Putamen (tissue), 1 donor: ENCODE measurements at places on chromosomes 7 and 10.

DNA sequence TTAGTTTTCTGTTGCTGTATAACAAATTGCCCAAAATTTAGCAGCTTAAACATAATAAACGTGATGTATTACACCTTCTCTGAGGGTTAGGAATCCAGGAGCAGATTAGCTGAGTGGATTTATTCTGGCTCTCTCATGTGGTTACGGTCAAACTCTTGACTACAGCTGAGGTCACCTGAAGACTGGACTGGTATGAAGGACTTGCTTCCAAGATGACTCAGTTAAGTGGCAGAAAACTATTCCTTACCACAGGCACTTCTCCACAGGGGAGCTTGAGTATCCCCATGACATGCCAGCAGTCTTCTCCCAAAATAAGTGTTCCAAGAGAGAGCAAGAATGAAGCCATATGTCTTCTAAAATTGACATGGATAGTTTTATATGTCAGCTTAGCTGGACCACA, 957.2 kb upstream of the GHITM start:
- no peak for DNase-seq

GRCh38 chr10:87636313-87636915, 23.3 kb upstream of the PAPSS2 start:
- DNase-seq: no peak

- no peak for DNase-seq
Observed at GRCh38 chr7:90536449-90536848, 59.7 kb upstream of the CDK14 start.

GRCh38 chr7:76071316-76072242, 23.7 kb downstream of the MDH2 start:
- DNase-seq: no peak

DNA sequence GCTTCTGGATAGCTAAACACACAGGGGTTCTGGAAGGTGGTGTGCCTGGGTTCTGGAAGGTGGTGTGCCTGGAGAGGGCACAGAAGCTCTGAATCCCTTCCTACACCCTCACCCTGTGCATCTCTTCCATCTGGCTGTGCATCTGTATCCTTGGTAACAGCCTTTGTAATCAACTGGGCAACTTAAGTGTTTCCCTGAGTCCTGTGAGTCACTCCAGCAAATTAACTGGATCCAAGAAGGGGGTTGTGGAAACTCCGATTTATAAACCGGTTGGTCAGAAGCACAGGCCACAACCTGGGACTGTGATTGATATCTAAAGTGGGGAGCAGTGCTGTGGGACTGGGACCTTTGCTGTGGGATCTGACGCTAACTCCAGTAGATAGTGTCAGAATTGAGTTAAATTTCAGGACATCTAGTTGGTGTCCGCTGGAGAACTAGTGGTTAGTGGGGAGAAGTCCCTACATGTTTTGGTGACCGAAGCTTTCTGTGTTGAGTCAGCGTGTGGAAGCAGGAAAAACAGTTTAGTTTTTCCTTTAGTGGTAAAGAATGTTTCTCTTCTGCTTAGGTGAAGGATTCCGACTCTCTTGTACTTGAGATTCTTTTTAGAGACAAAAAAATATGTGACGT, 228.1 kb downstream of the BMPER start:
- DNase-seq: no peak

- no peak for DNase-seq
Observed at GRCh38 chr7:40599836-40600235, 465.0 kb downstream of the SUGCT start.

DNA sequence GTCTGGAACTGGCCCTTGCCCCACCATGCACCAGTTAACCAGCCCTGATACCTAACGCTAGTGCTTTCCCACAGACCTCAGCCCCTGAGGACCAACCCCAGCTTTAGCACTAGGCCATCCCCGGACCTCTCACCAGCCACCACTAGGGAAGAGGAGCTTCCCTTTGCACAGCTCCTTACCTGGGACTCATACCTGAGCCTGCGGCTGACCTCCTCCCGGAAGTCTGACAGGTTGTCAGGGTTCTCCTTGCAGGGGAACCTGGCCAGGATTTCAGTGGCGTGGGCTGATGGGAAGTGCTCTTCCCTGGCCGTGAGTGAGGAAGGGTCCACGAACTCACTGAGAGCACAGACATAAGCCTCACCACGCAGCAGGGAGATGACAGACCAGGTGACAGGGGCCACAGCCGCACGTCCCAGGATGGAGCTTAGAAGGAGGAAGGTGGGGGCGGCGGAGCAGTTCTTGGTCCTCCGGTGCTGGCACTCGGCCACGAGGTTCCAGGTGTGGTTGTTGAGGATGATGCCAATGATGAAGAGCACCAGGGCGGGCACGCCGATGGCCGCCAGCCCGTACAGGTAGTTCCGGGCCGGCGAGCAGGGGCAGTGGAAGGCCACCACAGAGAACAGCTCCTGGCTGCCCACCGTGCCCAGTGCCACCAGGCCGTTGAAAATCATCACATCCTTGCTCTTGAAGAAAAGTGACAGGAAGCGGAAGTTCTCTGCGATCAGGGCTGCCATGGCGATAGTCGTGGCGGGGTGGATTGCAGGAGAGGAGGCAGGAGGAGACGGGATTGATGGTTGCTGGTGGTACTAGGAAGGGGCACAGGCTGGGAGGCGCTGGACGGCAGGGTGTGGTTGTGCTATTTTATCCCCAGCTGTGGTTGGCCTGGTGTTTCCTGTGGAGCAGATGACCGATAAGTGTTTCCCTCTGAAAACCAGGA, 2.7 kb downstream of the CALHM2 start:
- no peak for DNase-seq

- no peak for DNase-seq
Observed at GRCh38 chr7:106108991-106109390, 3.1 kb downstream of the SYPL1 start.

DNA sequence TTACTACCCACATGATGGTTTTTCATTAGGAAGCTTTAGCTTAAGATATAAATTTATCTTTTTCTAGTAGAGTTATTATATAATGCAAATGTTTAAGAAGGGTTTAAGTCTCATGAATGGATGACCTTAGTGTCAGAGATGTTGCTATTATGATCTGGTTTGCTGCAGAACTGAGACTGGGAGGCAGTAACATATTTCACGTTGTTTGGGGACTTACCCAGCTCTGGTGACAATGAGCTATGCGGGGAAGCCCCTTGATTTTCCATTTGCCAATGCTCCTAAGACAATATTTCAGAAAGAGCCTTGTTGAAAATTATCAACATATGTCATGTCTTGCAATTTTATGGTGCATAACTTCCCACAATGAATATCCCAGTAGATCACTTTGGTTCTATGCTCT, 754.6 kb downstream of the REEP3 start:
- DNase-seq: no peak

DNA sequence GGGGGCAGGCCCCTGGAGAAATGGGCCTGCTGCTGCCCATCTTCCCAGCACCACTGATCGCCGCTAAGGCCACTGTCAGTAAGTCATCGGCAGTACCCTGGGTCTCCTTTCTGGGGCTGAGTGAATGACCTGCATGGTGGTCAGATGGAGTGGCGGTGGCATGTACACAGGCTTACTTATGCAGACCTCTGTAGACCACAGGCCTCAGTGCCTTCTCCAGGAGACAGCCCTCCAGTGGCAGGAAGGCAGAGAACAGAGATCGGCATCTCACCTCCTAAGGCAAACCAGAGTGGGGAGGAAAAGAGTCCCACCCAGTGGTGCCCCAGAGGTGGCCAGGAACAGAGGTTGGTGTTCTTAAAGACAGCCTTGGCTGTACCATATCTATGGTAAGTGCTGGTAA, 22.8 kb upstream of the LRRC4 start:
- DNase-seq: no peak

- DNase-seq: no peak
Observed at GRCh38 chr7:142869434-142869833, 14.6 kb downstream of the EPHB6 start.

GRCh38 chr10:8044331-8044907, 10.1 kb upstream of the GATA3 start:
- DNase-seq: no peak

DNA sequence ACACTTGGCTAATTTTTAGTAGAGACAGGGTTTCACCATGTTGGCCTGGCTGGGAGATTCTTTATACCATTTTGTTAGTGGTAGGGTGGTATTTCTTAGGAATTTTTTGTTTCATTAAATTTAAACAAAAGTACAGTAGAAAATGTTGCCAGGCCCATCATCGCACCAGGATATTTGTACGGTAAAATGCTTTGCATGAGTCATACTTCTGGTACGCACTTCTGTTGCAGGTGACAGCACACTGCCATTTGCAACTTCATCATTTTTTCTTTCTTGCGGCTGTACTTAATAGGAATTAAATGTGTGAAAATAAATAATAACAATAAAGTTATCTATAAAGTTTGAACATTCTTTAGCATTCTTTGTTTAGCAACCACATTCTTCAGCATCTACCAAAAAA, 195.6 kb downstream of the SKAP2 start:
- no peak for DNase-seq

GRCh38 chr7:131327049-131327625, 539 bp upstream of the MKLN1 start:
- DNase-seq: peak; percentile 47

GRCh38 chr7:14085901-14086300, 96.4 kb upstream of the ETV1 start:
- no peak for DNase-seq

- no peak for DNase-seq
Observed at GRCh38 chr7:46979439-46979838, 602.5 kb downstream of the TNS3 start.

DNA sequence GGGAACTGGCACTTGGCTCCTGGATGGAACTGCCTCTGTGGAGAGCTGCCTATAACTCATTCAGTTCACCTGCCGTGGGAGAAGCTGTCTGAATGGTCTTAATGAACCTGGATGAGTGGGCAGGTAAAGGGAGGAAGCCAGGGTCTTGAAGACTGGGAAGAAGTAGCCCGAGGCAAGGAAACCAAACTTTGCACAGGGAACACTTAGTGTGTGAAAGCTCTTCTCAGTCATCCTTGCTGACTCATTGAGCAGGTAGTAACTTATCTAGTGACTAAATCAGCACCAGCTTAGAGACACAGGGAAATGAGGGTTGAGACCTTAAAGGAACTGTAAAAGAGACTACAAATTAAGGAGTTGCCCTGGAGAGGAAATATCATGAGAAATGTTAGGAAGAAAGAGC, 9.9 kb downstream of the LRRC4 start:
- no peak for DNase-seq

DNA sequence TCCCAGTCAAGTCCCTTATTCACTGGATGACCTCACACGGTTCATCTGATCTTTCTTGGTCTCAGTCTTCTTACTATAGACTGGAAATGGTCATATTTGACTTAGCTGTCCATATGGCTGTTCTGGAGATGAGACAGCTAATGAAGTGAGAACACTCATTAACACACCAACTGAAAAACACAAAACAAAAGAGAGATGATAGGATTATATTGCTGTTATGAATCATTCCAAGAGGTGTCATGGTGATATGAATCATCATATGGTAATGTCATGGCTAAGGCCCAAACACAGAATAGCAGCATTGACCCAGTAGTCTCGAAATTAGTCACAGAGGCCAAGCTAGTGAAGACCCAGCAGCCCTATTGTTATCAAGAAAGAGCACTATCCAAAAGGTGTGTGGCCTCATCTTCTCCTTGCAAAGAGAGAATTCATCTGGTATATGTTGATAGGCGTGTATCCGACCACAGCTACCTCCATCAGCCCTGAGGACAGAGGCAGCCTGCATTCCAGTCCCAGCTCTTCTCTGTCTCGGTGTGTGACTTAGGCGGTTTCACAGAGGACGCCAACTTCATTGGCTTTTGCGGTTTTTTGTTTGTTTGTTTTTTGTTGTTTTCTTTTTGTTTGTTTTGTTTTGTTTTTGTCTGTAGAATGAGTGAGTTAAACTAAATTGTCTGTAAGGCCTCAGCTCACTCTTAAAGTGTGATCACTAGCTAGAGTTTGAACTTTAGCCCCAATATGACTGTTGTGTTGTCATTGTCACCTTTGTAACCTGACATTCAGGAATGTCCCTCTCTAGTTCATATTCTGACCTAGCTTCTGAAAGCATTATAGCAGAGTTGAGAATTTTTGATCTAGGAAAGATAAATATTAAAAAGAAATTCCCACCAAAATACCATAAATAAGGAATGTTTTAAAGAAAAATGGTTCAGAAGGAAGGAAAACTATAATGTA, 97.4 kb upstream of the PDCD4 start:
- no peak for DNase-seq

- no peak for DNase-seq
Observed at GRCh38 chr7:18702071-18702829, 206.7 kb downstream of the HDAC9 start.

- no peak for DNase-seq
Observed at GRCh38 chr7:151607464-151607867, 87.8 kb upstream of the RHEB start.

DNA sequence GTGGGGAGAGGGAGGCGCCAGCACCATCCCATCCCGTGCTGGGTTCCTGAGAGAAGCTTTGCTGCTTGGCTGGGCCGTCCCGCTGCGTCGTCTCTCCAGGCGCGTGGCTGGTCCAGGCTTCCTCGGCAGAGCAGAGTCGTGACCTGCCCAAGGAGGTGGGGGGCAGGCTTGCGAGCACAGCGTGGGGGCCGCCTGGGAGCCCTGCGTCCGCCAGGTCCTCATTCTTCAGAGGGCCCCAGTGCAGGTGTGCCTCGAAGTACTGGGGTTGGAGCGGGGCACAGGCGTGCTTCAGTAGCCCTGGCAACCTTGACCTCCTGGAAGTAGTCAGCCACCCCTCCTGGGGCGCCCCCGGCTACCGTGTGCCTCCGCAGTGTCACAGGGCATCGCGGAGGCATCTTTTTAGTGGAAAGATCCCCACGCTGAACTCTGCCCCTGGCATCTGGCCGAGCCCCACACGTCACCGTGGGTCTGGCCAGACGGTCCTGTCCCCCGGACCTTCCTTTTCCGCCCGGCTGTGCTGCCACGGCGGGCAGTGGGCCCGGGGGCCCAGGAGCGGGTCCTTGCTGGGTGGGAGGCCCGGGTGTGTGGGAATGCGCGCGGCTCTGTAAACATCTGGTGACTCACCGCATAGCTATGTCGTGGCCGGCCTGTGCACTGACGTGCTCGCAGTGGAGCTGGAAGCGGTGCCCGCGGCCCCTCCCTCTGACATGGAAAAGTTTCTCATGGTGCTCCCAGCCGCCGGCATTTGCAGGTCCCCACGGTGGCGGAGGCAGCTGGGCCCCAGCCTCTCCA, 6.4 kb downstream of the MAFK start:
- DNase-seq: peak; percentile 52

- DNase-seq: no peak
Observed at GRCh38 chr10:133401981-133402725, 8.2 kb downstream of the MTG1 start.

GRCh38 chr10:104273286-104273685, 4.3 kb downstream of the GSTO2 start:
- no peak for DNase-seq
